Activated T-helper 1 cell treated with Interleukin-2 at 50 U/mL for 16 hours (primary cell): ENCODE measurements at places on chromosomes 11 and 22.

- DNase-seq: no peak
Measured at GRCh38 chr11:116499396-116500003, 273.3 kb downstream of the BUD13 start.

DNA sequence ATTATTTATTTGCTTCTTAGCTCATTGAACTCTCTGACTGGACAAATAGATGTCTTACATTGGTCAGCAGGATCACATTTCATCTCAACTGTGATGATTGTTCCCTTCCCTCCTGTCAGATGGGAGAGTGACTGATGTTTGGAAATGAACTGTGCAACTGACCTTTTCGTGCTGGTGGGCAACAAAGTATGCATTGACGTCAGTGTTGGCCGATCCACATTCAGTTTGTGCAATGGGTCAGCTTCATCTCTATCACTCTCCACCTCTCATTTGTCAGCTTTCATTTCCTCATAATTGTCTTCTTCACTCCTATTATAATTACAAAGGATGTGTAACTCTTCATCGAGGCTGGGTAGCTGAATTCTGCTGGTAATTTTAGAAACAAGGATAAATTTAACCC is 71.3 kb downstream of the PPP2R1B start:
- DNase-seq: no peak

DNA sequence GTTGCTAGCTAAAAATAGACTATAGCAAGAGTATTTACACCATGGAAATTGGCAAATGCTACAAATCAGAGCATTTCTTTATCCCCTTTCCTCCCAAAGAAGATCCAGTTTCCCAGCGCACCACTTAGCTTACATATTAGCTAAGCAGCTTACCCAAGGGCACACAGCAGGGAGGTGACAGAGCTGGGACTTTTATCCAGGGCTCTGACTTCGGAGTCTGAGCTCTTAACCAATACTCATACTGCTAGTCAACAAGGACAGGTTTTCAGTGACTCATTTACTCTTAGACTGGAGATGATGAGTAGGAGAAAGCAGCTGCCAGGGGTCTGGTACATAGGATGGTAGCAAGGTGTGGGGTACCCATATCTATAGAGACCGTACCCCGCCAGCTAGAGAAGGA is 38.4 kb downstream of the NAV2 start:
- no peak for DNase-seq

DNA sequence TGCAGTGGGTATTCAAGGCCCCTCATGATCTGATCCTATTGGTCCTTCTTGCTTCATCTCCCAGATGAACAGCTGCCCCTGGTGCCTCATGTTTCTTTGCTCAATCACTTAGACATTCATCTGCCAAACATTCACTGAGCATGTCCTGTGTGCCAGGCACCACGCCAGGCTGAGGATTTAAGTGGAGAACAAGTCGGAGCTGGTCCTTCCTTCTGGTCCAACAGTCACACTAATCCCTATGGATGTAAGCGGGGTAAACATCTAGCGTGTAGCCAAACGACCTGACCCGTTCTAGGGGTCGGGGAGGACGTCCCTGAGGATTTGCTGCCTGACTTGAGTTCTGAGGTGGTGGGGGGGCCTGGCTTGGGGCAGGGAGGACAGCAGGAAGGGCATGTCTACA is 21.9 kb downstream of the ZMAT5 start:
- DNase-seq: no peak

DNA sequence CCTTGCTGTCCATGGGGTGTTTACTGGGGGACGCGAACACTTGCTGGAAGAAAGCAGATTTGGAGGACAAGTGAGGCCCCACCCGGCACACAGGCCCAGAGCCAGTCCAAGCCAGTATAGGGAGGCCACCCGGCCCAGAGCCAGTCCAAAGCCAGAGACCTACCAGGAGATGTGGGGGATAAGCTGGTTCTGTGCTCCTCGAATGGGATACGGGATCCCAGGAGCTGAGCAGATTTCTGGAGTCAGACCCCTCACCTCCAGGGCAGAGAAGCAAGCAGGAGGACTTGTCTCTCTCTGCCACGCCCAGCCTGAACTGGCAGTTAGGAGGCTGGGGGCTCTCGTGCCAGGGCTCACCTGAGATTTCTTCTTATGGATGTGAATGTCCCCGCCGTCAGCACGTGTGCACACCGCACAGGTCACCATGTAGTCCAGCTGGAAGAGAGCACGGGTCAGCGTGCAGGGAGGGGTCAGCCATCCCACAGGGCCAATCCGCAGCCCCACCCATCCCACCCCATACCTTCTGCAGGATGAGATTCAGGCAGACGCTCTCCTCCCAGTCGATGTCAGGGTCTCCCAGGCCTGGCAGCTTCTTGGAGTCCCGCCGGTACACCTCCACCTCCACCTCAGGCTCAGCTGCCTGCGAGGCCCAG is 35.3 kb downstream of the KIAA0930 start:
- DNase-seq: no peak

DNA sequence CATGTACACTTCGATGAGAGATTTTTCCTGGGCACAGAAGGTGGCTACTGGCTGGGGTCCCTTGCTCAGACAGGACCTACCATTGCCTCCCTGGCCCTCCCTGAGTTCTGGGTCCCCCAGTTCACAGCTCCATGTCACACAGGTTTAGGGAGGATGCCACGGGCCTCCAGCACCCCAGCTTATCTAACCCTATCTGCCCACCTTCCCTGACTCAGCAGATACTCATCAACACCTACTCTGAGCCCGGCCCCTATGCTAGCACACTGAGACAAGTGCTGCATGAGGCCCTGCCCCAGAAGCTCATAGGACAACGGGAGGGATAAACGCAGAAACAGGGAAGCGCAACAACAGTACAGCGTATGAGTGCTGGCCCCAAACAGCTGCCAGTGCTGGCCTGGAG is 9.6 kb downstream of the NAGA start:
- DNase-seq: no peak

DNA sequence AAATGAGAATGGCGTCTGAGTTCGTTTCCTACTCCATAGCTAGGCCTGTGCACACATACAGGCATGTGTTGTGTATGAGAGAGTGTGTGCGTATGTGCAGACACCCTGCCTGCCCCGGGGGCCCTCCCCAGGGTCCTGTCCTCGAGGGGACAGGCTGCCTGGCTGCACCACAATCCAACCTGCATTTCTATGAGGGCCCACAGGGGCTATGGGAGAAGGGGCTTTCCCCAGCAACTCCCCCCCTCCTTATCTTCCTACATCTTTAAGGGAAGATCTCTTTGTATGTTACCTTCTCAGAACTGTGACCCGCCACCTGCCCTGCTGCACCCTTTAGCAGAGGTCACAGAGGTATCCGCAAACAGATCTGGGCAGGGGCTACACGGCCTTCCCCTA is 14.9 kb downstream of the ADORA2A start:
- DNase-seq: no peak

GRCh38 chr11:2267306-2267850 is 3.0 kb downstream of the ASCL2 start:
- DNase-seq: no peak

GRCh38 chr11:12581923-12582322 is 92.3 kb upstream of the TEAD1 start:
- no peak for DNase-seq

DNA sequence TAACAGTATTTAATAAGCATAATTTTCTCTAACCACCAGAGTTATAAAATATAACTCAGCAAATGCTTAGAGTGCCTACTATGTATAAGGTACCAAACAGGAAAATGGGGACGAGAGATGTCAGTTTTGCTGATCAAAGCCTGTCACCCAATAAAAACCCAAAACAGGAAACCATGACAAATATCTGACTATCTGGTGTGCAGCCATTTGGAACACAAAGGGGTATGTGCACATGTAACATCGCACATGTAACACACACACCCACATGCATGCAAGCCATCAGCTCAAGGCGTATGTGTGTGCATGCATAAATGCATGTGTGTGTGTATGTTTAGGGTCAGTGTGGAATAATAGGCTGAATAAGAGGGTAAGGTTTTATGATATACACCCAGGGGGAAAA is 64.2 kb downstream of the PRR5L start:
- DNase-seq: no peak

DNA sequence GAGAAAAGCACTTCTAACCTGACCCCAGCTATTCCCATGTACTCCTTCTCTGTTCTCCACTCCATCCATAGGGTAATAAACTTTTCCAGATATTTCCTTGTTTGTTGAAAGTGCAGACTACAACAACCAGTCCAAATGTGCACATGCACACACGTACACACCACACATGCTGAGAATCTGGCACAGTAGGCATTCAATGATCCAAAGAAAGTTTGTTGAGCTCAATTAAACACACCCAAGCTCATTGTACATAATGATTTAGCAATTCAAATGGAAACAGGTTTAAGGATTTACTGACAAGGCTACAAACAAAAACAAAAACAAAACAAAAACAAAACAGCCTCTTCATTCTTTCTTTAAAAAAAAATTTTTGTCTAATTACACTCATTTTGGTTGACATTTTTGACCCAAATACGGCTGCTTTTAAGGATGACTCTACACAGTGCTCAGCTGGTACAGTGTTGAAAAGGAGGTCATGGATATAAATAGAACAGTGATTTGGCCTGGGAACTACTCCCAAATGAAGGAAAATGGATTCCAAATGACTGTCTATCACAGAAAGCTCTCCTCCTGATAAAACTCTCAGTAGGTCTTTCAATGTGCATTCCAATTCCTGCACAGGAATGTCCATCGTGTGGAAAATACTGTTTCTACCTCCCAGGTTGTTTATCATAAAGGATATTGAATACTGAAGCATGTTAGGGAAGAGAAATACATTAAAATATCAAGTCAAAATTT is 232.2 kb downstream of the GUCY1A2 start:
- DNase-seq: no peak
